ENCODE measurements at places on chromosomes 12 and 14.

GRCh38 chr14:105093038-105093430, 27.8 kb upstream of the GPR132 start:
- peak; percentile 82 for DNase-seq

DNA sequence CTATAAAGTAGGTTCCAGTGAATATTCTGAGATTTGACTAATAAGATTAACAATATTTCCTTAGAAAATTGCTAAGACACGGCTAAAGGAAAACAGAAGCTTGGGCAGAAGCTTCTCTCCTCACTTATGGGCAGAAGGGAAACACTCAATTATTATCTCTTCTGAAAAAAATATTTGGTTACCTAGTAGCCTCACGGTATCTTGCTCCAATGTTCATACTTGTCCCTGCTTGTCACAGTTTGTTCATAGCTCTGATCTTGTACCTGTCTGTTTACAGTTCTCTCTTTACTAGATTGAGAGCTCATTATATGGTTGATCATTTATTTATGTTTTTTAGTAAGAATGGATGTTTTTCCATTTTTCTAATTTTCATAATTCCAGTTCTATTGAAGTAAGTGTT, 458.0 kb upstream of the ATP2B1 start:
- DNase-seq = no peak

- no peak for DNase-seq
These were observed 1731.5 kb upstream of the FLRT2 start for GRCh38 chr14:83798421-83798820.

DNA sequence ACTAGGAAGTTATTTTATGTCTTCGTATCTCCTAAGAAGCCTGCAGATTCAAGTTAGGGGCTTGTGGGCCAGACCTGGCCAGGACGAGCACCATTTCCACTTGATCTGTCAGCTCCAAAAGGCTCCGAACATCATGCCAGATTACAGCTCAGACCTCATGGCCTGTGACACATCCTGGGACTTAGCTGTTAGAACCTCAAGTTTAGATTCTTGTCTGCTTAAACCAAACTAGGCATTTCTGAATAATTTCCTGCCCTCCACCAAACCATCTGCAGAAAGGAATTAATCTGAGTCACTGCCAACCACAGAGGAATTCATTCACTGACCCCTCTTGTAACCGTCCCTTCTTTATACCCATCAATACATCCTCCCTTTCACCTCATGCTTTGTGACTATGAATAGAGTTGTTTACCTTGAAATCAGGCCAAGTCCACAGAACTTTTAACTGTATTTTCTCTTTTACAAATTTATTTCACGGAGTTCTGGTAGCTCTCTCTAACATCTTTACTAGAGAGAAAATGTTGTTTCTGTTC, 120.3 kb downstream of the FBXL14 start:
- DNase-seq = peak; percentile 97

DNA sequence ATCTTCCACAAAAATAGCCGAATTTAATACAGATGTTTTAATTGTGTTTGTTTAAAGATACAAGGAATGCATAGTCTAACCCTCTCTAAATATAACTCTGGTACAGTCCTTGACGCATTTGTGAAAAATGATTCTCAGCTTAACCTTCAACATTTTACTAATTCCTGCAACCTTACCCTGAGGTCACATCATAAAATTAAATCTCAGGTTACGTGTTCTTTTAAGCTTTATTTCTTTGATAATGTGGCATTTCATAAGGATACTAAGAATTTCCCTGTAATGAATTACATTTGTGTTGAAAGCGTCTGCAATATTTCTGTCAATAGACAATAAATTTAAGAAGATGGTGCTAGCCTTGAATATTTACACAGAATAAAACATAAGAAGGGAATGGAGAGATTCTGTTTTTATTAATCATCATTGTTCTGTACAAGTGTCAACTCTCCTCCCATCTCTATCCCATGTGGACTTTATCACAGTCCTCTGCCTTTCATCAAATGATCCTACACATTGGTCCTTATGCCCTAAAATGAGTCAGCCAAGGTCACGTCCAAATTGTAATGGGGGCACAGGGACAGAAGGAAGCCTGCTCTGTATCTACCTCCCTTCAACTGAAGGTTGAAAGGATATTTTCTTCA, 769.3 kb upstream of the FLRT2 start:
- no peak for DNase-seq

Data from GM23248 (cell line).